ENCODE measurements at places on chromosomes 6 and 20.

DNA sequence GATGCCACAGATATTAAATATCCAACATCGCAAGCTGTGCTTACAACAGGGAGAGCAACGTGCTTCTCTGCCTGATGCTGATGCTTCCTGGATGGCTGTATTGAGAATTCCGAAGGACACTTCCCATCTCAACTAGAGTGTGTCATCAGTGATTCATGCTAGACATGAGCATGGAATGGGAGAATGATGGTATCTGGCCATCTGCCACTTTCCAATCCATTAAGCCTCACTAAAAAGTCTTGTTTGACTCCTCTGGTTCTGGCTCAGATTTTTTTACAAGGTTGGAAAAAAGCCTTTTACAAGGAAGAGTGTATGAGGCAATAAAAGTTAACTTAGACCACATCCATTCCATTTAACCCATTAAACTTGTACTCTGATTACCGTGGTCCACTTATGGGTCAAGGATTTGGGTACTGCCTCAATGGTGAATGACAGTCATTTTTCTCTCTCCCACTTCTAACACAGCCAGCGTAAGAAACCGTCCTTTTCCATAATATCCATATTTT lies 265.3 kb downstream of the UST start:
- DNase-seq, result no peak

- no peak for DNase-seq
Measured at GRCh38 chr20:49814057-49814694, 1.5 kb downstream of the SLC9A8 start.

GRCh38 chr6:104396077-104396476 lies 463.6 kb downstream of the HACE1 start:
- no peak for DNase-seq

DNA sequence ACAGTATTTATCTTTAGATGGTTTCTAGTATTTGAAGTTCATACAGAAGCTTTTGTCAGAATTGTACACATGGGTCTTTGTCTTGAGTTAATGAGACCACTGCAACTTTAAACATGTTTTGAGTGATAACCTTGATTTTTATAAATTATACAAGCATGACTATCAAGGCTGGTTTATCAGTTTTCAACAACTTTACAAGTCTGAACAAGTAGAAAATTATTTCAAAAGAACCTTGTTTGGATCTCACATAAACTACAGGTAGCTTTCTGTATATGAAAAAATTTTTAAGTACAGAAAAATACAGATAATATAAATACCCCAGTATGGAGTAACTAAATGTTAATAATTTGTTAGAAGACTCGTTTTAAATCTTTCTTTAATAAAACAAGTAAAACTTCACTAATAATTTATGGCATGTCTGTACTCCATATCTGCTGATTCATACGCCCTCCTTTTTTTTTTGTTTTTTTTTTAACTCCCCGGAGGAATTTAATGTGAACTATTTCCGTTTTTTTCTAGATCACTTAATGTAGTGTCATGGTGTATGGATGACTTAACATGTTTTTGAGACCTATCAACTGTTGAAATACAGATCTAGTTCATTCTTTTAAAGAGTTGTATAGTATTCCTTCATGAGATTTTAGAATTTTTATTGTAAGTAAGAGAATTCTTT lies 18.3 kb downstream of the VAPB start:
- no peak for DNase-seq

DNA sequence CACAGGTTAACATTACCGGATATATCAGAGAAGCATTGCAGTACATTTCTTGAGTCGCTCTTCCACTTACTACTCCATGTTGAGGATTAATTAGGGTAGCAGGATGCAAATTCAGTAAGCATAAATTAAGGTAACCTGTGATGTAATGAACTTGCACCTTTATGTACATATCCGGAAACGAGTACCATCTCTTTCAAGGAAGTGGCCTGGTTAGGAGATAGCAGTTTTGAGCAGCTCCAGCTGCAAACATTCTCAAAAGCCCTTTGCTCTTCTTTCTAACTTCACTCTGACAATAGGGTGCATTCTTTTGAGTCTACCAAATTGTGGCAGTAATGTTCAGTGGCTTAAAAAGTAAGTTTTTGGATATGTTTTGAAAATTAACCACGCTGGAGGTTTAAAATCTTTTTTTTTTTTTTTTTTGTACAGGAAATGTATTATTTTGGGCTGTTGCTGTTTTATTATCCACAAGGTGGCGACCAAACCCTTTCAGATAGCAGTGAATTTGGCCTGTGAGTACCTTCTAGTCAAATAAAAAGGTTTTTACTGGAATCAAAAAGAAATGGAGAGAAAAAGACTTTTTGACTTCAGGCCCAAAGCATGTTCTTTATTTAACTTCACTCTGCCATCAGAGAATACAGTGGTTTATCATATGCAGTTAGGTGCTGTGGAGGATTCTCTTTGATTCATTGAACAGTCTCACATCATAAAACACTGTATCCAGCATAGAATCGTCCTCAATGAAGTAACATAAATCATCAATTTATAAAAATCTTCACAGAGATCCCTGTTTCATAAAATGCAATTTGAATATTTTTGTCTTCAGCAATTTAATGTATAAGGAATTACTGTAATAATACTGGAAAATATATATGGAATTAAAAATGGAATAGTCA lies 8.9 kb downstream of the FAM217B start:
- DNase-seq, result no peak

DNA sequence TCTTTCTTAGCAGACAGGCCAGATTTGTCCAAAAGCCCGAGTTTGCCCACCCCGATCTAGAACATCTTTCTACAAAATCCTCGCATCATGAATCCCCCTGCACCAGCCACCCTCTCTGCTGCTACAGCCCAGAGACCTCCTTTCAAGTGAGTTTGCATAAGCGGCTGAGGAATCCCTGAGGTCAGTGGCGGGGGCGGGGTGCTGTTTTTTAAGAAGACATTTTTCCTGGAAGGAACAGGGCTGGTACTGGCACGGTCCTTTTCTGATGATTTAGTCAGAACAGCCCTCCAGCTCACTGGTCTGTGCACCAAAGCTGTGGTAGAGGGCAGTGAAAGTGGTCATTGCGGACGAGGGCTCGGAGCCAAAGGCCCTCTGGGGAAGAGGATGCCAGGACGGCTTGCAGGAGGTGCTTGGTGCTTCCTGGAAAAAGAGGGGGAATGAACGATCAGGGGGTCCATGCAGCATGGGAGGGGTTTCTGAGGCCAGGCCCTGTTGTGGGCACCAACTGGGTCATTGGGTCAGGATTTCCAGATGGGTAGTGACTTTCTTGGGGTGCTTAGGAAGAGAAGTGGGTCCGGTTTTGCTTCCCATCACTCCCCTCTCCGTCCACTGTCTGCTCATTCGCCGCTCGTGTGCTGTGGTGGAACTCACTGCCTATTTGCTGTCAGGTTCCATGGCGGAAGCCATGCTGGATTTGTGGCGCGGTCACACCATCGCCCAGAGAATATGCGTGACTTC lies 50.4 kb downstream of the GNAS-AS1 start:
- DNase-seq, result no peak

DNA sequence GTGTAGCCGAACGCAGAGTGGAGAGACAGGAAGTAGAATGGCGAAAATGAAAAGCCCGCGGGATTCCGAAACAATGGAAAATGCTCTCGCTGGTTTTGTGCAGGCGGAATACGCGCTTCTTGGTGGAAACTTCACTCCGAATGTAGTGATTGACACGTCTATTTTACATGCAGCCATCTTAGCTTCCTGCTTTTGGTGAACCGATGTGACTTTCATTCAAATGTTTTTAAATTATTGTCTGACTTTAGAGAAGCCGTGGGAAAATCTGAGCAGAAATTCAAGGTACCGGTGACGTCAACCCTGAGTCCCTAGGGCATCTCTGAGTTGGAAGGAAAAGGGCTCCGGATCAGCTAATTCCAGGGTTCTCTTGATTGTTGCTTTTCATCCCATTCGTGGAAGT lies 11.4 kb downstream of the GPX5 start:
- no peak for DNase-seq

- DNase-seq, result no peak
Measured at GRCh38 chr6:16047435-16047990, 81.4 kb upstream of the MYLIP start.

GRCh38 chr6:121630716-121631115 lies 195.3 kb downstream of the GJA1 start:
- no peak for DNase-seq

- no peak for DNase-seq
Measured at GRCh38 chr6:34468378-34468892, 2.6 kb downstream of the PACSIN1 start.

DNA sequence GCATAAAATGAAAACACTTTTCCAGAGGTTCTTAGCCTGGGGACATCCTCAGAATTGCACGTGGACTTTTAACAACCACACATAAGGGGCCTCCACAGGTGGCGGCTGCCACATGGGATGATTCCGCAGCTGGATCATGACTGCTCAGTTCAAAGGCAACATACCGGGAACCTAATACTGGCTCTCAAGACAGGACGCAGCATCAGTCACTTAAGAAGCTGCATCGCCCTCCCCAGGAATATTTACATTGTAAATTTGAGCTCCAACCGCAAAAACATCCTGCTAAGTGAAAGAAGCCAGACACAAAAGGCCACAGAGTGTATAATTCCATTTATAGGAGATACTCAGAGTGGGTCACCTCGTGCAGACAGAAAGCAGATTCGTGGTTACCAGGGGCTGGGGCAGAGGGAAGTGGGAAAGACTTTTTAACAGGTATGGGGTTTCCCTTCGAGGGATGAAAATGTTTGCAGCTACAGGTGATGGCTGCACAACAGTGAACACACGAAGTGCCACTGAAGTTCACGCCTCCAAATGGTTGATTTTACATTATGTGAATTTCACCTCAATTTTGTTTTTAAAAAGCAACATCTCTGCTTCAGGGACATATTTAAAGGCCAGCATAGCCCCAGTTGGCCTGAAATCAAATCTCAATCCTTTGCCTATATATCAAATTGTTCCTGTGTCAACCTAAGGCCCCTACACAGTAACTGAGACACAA lies 141.5 kb downstream of the BMP7 start:
- no peak for DNase-seq

DNA sequence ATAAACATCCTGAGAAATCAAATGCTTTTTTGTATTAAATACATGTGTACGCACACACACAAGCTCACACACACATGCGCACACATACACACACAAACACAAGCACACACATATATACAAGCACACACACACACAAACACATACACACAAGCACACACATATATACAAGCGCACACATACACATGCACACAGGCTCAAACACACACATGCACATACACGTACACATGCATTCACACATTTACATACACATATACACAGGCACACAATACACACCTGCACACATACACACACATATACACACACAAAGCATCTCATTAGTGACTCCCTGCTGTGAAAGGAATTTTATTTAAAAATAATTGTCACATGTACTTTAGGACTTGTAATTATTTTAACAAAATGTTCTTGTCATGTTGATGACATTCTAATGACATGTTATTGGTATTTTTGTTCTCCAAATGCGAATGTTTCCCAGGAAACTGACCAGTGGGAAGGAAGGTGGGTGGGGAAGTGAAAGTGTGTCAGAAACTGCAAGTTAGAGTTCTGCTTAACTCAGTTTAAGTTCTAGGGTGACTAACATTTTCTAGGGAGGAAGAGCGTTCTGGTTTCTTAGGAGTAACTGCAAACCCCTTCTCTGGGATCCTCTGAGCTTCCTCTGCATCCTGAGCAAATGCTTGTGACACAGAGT lies 113.9 kb upstream of the ZNF217 start:
- DNase-seq, result no peak

DNA sequence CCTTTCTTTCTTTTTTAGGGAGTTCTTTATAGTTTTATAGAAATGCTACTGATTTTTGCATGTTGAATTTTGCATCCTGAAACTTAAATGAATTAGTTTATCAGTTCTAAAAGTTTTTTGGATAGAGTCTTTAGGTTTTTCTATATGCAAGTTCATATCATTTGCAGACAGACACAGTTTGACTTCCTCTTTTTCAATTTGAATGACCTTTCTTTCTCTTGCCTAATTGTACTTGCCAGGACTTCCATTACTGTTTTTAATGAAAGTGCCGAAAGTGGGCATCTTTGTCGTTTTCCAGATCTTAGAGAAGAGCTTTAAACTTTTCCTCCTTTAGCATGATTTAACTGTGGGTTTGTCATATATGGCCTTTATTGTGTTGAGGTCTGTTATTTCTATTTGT lies 21.1 kb upstream of the EDN1 start:
- no peak for DNase-seq

DNA sequence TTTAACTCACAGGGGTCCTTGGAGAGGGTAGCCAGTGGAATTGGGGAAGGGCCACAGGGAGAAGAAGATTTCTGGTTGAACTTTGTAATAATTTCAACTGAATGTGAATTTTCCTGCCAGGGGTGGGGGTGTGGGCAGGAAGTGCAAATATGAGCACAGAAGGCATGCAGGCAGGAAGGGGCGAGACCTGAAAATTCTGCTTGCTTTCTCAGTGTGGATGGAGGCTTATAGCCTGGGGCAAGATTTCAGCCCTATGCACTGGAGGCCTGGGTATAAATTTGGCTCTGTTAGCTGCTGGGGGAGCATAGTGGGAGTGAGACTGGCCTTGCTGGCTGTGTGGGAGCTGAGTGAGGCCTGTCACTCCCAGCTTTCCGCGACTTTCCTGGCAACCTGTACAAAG lies 54.4 kb downstream of the PERP start:
- DNase-seq, result no peak

DNA sequence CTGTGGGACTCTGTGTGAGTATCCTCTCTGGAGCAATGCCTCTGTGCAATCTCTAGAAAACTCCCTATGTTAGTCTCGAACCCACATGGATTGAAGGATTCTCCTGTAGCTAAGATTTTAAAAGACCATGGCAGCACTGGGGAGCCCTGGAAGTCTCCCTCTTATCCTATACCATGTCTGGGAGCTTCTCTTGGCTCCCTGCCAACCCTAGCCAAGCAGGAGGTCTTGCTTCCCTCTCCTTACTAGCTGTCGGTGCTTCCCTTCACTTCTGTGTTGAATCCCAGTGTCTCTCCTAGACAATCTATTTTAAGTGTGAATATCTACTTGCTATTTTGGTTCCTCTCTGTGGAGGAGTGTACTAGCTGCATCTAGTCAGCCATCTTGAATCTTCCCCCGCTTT lies 118.8 kb upstream of the NRN1 start:
- no peak for DNase-seq

DNA sequence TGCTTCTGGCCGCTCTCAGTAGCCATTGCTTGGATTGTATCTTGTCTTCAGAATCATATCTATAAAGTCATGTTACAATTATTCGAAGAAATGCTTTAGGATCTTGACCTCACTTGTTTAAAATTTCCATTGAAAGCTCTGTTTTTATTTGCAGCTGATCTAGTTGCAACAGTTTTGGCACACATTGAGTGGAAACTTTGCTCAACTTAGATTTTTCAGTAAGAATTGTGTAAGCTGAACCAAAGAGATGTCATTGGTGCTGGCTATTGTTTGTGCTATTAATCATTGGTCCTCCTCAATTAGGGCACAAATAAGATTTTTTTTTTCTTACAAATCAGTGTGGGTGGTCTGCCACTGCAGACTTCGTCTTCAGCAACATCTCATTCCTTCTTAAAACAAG lies 649.2 kb downstream of the MMUT start:
- DNase-seq, result no peak

GRCh38 chr6:47275640-47276039 lies 34.1 kb downstream of the TNFRSF21 start:
- DNase-seq, result no peak

GRCh38 chr6:111788379-111789276 lies 84.6 kb downstream of the FYN start:
- peak; percentile 72 for DNase-seq

GRCh38 chr6:27076116-27076515 lies 171.4 kb upstream of the PRSS16 start:
- DNase-seq, result no peak

GRCh38 chr20:10324198-10324847 lies 105.7 kb downstream of the SNAP25 start:
- no peak for DNase-seq

- peak; percentile 18 for DNase-seq
Measured at GRCh38 chr6:90021711-90022110, 127.4 kb downstream of the GJA10 start.

Data from NCI-H1694 treated with DMSO at 0.1 percent for 48 hours (cell line).